Right cardiac atrium (tissue), 5 donors: ENCODE measurements at places on chromosomes 4 and X. TPM values are rescaled to one million over a fixed set of nuclear protein-coding genes. Genes with fewer than 3 reads are reported as not detected.

- DNase-seq: no peak
These were observed 994.2 kb downstream of the ADGRL3 start for GRCh38 chr4:62194342-62194741.

GRCh38 chrX:54891573-54891972 lies 29.1 kb upstream of the TRO start:
- DNase-seq: peak; percentile 40

GRCh38 chrX:101659601-101660063 lies at the start of gene ARMCX2:
Gene ARMCX2 (minus strand): TSS chrX:101659850. CDS start chrX:101657588, 2,262 bp downstream.
- peak; percentile 83 for DNase-seq

GRCh38 chr4:78652282-78652876 lies 100.8 kb downstream of the ANXA3 start:
- DNase-seq: no peak

DNA sequence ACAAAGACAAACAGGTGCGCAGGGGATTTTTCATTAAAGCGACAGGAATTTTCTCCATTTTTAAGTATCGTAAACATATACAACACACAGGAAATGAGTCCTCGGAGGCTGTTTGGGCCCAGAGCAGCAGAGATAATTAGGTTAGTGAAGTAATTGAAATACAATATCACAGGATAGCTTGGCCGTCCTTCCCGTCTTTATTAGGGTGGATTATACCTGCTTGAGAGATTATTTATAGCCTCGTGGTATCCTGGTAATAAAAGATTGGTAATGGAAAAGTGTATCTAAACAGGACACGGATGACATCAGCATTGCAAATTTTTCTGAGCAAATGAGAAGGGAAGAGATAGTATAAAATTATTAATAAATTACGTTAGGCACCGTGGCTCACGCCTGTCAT lies 68.2 kb downstream of the CRLF2 start:
- no peak for DNase-seq

GRCh38 chr4:158010361-158010760 lies 162.5 kb downstream of the GASK1B start:
- no peak for DNase-seq

GRCh38 chr4:61520166-61520565 lies 320.0 kb downstream of the ADGRL3 start:
- no peak for DNase-seq

DNA sequence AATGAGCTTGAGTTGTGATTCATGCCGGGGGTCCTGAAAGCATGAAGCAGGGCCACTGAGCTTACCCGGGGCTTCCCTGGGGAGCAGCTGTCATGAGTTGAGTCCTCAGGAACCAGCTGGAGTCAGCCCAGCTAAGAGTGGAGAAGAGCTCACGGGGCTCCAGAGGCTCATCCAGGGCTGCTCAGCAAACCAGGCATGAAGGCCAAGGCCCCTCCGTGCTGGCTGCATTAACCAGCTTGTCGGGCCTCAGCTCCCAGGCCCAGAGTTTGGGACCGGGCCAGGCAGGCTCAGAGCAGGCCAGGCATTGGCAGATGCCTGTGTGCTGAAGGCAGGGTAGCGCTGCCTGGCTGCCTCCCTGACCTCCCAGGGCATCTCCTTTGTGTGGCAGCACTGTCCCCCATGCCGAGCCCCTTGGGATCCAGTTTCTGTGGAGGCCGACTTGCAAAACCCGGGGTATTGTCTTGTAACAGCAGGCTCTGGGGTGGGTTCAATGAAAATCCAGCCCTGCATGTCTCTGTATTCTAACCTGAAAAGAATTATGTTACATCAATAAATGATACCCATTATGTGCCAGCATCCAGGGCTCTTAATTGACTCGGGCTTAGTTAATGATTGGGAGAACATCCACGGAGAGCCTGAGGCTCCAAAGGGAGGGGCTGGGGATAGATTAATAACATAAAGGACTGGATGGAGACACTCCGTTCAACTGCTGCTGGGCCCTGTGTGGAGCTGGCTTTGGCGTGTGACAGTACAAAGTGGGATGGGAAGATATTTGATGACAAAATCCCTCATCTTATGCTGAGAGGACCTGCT lies 68.0 kb upstream of the MSX1 start:
- no peak for DNase-seq

DNA sequence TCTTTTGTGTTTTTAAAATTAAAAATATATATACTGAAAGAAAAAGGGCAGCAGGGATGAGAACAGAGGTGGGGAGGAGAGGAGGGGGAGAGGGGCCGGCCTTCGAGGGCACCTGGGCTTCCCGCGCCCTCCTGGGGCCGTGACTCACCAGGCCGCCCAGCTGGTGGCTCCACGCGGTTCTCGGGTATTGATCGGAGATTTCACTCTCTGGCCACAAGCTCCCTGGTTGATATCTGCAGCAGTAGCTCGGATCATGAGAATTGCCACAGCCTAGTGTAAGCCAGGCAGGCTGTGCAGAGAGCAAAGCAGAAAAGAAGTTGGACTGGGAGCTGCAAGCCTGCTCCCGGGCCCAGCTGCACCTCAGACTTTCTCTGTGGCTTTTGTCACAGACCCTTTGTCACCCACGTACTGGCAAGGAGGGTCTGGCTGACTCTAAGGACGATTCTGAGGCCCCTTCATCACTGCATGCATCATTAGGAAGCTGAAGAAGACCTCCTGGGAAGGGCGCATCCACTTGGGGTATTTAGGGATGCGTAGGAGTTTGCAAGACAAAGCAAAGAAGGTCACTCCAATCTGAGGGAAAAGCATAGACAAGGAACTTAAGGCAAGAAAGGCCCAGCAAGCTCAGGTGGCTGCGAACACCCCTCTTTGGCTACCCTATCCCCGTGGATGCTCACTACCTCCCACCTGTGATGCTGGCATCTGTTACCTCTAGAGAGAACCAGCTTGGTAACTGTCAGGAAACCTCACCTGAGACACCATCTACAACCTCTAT lies 71.7 kb downstream of the CPZ start:
- DNase-seq: no peak

GRCh38 chr4:63169836-63170235 lies 1239.4 kb downstream of the TECRL start:
- DNase-seq: no peak

- no peak for DNase-seq
These were observed 71.7 kb downstream of the NYX start for GRCh38 chrX:41518841-41519220.

DNA sequence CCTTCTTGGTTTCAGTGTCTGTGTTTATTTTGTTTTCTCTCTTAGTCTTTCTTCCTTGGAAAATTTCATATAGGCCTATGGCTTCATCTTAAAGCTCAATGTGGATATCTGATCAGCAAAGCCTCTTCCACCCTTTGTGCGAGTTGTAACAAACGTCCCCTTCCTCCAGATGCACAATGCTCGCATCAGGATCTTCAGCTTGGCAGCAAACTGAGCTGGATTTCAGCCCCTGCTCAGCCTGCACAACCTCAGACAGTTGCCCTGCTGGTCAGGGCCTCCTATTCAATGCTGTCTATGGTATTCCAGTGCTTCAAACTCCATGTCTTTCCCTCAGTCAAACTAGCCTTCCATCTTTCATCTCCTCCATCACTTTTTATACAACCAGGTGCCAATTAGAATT lies 309.4 kb downstream of the ARHGAP24 start:
- no peak for DNase-seq

- DNase-seq: no peak
These were observed 67.7 kb downstream of the UGT2A3 start for GRCh38 chr4:68883870-68884269.

- no peak for DNase-seq
These were observed 44.6 kb downstream of the C4orf50 start for GRCh38 chr4:5973486-5974220.

- no peak for DNase-seq
These were observed 51.6 kb upstream of the PDLIM5 start for GRCh38 chr4:94400191-94400590.

DNA sequence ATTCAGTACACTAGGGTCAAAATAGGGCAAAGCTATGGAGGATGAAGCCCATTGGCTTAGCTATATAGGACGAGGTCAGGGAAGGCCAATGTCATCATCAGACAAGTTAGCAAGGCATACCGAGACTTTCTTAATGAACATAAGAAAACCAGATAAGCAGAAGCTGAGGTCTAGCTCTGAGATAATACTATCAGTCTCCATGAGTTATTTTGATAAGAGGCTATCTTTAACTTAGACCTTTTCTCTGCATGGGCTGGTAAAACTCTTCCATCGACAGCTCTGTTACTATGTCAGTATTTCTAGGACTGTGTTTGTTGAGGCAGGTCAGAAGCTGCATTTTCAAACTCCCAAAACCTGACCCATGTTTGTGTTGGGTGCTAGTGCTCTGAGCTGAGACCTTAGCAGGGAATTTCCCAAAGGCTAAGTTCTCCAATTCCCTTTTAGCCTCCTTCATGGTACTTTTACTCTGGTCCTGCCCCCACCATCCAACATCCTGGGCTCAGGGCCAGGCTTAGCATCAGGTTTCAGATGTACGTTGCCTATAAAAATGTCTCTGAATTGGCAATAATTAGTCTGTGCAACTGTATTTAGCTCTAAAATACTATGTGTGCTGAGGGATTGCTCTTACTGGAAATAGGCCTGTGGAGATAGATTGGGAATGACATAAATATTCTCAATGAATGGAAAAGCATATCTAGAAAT lies 29.3 kb upstream of the LRAT start:
- no peak for DNase-seq

GRCh38 chr4:124173912-124174311 lies 538.6 kb downstream of the ANKRD50 start:
- DNase-seq: no peak

HMGN5 gene
- total RNA-seq: 4.1 TPM

DCX gene
- total RNA-seq: 0.06 TPM

EDNRA gene
- 43.3 TPM for total RNA-seq

CCDC149 gene
- total RNA-seq: 16.6 TPM

BOD1L1 gene
- total RNA-seq: 24.7 TPM
